ENCODE measurements at places on chromosomes 5 and 9.

GRCh38 chr5:178545176-178545575, 45.0 kb downstream of the COL23A1 start:
- no peak for DNase-seq

- DNase-seq, result no peak
Measured at GRCh38 chr5:180607861-180608571, 16.7 kb upstream of the SCGB3A1 start.

GRCh38 chr5:133108481-133108921, 56.7 kb downstream of the HSPA4 start:
- DNase-seq, result no peak

DNA sequence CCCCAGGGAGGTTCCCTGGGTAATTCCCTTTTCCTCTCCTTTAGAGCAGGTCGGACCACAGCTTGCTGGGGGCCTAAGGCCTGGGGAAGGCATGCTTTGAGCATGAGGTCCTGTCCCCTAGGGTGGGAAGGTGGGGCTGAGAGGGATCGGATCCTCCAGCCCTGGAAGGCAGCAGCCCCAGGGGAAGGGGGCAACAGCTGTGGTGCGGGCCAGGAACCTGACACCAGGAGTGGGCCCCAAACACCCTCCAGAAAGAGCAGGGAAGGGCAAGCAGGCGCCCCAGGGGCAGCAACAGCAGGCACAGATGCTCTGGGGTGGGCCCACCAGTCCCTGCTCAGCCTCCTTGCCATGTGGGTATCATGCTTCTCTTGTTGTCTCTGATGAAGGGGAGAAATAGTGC, 3.2 kb upstream of the CORO2A start:
- DNase-seq, result no peak

GRCh38 chr9:130763331-130764171, 70.0 kb downstream of the EXOSC2 start:
- no peak for DNase-seq

GRCh38 chr9:89555451-89556375, 49.1 kb upstream of the GADD45G start:
- no peak for DNase-seq

DNA sequence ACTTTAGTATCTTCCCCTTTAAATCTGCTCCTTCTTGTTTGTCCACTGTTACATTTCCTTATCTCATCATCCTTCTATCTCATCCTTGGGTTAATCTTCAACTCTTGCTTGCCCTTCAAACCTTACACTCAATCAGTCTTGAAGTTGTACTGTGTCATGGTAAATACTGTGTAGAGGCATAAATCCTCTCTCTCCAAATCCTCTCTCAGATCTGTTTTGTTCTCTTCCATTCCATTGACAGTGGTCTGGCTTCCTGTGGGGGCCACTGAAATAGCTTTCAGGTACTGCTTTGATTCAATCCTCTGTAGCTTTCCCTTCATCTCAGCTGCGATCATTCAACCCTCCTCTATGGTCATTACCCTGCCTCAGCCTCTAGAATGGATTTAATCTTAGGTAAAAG, 104.0 kb downstream of the PLCXD3 start:
- no peak for DNase-seq

GRCh38 chr5:148063861-148064260, at the start of gene SPINK5:
SPINK5 (plus strand) TSS chr5:148063980; CDS start chr5:148064045, 65 bp downstream.
- no peak for DNase-seq

DNA sequence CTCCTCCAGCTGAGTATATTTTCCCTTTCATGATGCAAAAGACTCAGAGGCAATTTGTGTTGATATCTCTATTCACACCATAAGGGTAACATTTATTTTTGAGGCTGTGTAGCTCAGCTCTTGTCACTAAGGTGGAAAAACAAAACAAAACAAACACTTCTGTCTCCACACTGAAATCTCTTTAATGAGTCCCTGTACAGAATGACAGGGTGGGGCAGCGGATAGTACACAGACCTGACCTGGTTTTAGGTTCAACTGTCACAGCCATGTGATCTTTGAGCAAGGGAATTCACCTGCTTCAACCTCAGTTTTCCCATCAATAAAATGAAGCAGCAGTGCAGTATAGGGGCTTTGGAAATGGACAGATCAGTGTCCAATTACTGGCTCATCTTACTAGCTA, 29.3 kb downstream of the TLR4 start:
- DNase-seq, result no peak

DNA sequence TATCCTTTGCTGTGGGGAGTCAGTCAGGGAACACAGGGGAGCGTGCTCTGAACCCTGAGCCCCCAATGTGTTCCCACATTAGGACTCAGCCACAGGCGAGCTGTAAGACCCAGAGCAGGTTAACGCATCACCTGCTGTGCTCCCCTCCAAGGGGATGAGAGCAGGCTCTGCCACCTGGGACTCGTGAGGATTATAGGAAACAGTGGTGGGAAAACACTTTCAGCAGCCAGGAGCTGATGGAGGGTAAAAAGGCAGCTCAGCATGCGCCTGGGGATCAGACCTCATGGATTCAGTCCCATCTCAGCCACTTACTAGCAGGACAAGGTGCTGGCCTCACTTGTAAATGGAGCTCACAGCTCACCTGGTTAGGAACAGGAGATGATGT, 9.2 kb downstream of the JADE2 start:
- DNase-seq, result no peak

GRCh38 chr9:124574534-124575375, 67.6 kb upstream of the NR5A1 start:
- no peak for DNase-seq

GRCh38 chr5:1356873-1357787, 12.2 kb upstream of the CLPTM1L start:
- DNase-seq, result no peak

- no peak for DNase-seq
Measured at GRCh38 chr9:87375397-87376073, 122.1 kb upstream of the DAPK1 start.

DNA sequence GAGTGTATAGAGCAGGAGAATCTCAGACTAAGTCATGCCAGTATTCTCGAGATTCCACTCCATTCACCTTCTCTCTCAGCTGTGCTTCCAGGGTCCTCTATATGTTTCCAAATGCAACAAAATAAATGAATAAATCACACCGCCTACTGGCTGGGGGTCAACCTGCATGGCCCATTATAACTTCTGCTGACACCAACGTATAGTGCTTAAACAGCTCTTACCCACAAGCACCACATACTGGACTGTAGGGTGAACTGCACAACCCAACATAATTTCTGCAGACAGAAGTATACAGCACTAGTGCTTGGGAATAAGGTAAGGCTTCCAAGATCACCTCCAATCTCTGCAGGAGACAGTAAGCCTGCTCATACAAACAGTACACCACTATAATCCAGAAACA, 33.1 kb upstream of the HTR4 start:
- DNase-seq, result no peak

- no peak for DNase-seq
Measured at GRCh38 chr5:107542831-107543231, 127.9 kb downstream of the EFNA5 start.

GRCh38 chr9:16673171-16673570, 197.3 kb downstream of the BNC2 start:
- no peak for DNase-seq

DNA sequence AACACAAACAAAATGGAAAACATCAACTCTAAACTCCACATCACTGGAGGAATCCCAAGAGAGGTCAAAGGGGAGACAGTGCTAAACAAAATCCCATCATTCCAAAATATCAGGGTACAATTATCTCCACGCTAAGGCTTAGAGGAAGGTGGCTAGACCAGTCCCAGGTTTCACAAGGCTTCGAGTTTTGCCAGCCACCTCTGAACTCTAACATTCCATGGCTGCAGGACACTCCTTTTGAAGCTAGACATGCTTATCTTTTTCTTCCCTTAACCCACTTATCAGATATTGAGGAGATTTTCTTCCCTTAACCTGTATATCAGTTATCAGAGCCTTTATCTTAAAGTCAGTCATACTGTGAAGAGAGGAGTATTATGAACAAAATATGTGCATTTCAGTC, 53.3 kb downstream of the GLDC start:
- DNase-seq, result no peak

- DNase-seq, result no peak
Measured at GRCh38 chr9:70195456-70195855, 63.3 kb upstream of the SMC5 start.

GRCh38 chr9:116067566-116067965, 86.0 kb upstream of the PAPPA start:
- DNase-seq, result no peak

DNA sequence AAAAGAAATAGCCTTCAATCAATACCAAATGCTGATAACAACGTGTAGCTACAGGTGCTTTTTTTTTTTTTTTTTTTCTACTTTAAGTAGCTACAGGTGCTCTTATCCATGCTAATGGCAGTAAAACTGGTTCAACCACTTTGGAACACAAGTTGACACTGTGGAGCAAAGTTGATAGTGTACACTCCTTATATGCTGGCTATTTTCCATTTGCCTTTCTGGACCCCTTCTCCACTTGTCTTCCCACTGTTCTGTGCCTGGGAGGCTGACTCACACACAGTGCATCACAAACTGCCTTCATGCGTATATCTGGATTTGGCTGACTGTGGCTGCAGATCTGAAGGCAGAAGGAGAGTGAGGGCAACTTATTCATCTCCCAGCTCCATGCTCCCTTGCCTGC, 247.9 kb downstream of the MSX2 start:
- no peak for DNase-seq

GRCh38 chr5:51685419-51685818, 302.2 kb downstream of the ISL1 start:
- DNase-seq, result no peak

DNA sequence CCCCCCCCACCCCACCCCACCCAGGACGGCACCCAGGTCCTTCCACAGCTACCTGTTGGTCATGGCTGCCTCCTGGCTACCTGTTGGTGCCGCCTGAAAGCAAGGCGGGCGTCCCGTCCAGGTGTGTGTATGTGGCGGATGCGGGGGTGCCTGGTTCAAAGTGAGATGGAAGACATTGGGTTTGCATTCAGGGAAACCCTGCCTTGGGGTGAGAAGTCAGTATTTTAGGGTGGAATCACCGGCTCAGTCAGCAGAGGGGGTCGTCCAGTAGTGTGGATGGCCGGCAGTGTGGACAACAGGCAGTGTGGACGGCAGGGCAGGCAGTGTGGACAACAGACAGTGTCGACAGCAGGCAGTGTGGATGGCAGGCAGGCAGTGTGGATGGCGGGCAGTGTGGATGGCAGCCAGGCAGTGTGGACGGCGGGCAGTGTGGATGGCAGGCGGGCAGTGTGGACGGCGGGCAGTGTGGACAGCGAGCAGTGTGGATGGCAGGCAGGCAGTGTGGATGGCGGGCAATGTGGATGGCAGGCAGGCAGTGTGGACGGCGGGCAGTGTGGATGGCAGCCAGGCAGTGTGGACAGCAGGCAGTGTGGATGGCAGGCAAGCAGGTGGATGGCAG, 28.0 kb downstream of the NKD2 start:
- DNase-seq, result no peak

DNA sequence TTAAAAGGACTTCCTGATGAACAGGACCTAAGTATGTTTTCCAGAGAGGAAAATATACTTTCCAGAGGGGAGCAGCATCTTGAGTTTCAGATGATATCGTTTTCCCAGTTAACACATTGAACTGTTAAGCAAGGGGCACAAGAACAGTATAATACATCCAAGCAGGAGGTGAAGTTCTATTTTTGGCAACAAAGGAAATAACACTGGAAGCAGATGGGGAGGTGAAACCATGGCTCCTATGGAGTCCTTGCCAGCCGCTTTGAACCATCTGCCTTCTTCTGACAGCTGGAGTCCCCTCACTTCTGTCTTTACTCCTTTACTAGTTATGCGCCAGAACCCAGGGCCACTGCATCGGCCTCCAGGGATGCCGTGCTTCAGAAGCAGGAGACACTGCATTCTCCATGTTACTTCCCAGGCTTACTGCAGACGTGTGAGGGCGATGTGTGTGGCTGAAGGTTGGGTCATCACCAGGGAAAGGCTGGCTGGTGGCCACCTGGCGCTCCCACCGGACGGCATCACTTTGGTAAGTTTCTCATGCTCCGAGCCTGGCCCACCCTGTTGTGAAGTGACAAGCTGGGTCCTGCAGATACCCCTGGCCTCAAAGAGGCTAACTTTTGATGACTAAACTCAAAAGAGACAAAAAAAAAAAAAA, 77.8 kb downstream of the TTLL11 start:
- no peak for DNase-seq

DNA sequence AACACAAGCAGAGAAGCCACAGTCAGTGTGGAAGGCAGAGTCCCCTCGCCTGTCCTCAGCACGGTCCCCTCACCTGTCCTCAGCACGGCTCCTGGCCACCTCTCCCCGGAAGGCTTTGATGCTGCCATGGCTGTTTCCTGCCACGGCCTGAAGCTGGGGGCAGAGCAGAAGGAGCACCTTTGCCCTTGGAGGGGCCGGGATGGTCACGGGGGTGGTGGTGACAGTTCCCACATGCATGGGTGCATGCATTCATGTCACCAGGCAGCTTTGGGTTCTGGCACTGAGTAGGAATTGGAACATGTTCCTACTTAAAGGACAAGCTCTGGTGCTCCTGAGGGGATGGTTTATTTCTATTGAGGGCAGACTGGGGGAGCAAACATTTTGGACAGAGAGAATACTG, 57.8 kb upstream of the PHYKPL start:
- DNase-seq, result no peak

DNA sequence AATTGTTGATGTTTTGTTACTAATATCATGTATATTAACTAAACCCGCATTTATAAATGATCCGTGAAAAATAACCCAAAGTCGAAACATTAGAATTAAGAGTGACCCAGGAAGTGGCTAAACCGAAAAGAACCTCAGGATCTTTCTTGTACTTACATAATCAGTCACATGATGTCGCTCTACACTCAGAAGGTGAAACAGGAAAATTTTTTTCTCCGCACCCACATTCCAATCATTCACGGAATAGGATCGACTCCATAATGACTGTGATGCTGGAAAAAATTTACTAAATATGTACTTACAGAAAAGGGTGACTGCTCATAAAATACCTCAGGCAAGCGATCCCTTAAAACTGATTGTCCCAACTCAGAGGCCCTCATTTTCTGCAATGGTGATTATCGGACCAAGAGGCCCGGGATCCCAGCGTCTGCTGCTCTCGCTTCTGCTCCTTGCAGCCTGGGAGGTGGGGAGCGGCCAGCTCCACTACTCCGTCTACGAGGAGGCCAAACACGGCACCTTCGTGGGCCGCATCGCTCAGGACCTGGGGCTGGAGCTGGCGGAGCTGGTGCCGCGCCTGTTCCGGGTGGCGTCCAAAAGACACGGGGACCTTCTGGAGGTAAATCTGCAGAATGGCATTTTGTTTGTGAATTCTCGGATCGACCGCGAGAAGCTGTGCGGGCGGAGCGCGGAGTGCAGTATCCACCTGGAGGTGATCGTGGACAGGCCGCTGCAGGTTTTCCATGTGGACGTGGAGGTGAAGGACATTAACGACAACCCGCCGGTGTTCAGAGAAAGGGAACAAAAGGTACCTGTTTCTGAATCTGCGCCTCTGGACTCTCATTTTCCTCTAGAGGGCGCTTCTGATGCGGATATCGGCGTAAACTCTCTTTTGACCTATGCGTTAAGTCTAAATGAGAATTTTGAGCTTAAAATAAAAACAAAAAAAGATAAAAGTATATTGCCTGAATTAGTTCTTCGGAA, at the start of gene PCDHA12:
PCDHA12 (plus strand) TSS at position 224 of the 981 bp plus-strand sequence; CDS start at position 389, 165 bp downstream.
- DNase-seq, result no peak

DNA sequence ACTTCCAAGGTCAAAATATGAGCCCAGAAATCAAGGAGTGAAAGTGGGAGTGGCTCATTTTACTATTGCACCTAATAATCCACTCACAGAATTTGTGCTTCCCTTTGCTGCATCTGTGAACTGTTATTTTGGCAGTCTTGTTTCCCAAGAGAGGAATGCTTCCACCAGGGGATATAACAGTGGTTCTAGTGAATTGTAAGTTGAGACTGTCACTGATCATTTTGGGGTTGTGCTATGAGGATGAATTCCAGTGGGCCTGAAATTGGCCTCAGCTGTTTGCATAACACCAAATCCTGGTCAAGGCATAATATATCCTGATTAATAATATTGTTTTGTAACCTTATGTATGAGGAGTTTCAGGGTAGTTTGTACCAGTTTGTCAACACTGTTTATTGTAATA, 14.4 kb downstream of the FAM200C start:
- no peak for DNase-seq
